Muscle of leg (tissue), 16 donors: ENCODE measurements at places on chromosomes 6 and 20.

- DNase-seq, result no peak
Observed at GRCh38 chr6:105677671-105678475, 275.0 kb upstream of the PREP start.

DNA sequence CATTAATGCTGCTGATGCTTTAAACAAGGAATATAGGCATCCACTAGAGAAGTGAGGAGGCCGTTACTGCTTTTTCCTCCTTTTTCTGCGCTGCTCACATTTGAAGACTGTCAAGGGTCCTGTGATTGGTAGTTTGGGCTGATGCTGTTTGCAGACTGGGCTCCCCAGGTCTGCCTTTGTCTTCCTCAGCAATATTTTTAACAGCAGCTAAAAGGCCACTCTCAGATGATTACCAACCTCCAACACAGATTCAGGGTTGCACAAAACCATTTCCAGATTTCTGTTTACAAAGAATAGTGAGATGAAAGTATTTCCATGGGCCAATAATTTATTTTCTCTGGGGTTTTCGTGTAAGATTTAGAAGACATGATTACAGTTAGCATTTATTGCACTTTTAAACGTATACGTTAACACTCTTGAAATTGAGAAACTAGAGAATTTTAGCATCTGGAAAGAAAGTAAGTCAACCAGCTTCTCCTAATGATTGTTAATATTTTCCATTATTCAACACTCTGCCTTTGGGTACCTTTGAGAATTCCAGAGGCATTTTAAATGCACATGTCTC, 475.3 kb upstream of the SOX4 start:
- DNase-seq, result peak; percentile 59

DNA sequence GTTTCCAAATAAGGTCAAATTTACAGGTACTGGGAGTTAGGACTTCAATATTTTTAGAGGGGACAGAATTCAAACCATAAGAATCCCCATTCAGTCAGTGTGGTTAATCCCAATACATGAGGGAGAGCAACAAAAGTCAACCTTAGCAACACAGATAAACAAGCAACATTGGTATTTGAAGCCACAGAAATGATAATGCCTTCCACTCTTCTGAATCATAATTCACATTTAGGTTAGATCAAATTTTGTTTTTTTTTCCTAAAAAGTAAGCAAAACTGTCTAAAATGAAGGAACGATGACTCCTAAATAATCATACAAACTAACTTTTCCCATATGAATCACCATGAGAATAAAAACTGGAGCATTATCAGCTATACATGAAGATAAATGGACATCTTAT, 246.0 kb upstream of the TENT5A start:
- DNase-seq, result no peak

DNA sequence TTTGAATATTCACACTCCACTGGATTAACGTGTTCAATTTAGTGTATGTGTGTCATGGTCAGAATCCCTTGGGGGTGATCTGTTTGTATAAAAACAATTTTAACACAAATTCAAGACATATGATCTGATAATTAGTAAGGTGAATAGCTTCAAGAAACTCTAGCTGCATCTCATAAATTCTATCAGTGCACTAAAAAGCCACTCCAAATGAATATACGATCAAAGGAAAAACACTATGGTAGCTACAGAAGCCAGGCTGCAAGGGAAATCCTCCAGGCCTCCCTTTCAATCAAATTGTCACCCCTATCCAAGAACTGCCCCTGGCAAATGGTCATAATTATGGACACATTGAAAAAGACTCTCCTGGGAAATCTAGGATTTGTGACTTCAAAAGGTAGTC, 9.4 kb upstream of the RAE1 start:
- DNase-seq, result no peak

DNA sequence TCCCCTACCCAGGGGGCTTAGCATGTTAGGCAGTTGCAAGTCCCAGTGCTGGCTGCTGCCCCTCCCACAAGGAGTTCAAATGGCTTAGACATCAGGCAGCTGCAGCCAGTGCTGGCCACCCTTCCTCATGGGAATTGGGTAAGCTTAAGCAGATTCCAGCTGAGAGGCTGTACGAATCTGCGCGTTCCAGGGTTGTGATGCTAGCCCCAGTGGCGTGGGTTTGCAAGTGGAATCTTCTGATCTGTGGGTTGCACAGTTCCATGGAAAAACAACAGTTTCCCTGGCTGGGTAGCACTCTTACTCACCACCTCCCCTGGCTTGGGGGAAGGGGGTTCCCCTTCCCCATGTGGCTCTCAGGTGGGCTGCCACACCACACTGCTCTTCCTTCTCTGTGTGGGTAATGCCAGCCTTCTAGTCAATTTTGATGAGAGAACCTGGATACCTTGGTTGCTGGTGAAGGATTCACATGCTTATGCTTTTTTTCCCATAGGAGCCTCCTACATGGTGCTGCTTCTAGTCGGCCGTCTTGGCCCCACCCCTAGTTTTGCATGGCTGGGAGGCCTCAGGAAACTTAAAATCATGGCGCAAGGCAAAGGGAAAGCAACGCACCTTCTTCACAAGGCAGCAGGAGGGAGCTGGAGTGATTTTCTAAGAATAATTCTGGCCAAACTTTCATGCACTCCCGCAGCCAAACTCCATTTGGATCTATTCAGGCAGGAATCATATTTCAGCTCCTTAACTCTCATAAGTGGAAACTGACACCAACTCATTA, 13.0 kb downstream of the DYNLT2 start:
- DNase-seq, result peak; percentile 61
